ENCODE measurements at places on chromosomes 16 and 17. TPM values are rescaled to one million over a fixed set of nuclear protein-coding genes. Genes with fewer than 3 reads are reported as not detected.
A peak's percentile ranks its signal among the peaks of the same experiment; 100 is the strongest.

- peak; percentile 62 for DNase-seq
Measured at GRCh38 chr17:31425282-31426040, 34.0 kb downstream of the RAB11FIP4 start.

DNA sequence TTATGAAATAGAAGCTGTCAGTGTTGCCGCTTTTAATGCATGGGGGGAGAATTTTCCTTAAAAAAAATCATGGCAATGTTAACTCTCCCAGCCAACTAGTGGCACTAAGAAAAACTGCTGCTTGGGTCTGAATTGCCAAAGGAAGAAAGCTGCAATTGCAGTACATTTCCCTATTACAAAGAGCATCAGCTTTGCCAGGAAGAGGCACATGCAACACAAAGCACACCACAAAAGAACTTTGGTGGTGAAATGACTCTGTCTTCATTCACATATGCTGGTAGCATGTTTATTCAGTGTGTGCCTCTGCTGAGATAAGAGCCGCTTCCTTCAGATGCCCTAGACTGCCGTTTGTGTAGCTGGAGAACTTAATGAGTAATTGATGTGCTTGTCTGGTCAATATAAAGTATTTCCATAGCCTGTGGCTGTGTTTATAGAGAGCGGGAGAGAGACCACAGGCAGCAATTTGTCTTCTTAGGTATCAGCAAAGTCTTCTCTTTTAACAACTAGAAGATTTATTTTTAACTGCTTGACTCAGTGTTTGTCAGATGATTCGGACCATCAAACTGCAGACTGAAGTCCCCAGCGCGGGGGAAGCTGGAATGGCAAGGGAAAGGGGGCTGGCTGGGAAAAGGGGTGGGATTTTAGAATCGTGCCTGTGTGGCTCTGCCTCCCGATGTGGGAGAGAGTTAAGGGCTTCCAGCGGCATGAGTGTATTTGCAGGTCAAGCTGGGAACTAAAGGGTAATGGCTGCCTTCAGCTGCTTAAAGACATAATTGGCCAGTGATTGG is 115.1 kb downstream of the MRTFB start:
- DNase-seq, result peak; percentile 71

DNA sequence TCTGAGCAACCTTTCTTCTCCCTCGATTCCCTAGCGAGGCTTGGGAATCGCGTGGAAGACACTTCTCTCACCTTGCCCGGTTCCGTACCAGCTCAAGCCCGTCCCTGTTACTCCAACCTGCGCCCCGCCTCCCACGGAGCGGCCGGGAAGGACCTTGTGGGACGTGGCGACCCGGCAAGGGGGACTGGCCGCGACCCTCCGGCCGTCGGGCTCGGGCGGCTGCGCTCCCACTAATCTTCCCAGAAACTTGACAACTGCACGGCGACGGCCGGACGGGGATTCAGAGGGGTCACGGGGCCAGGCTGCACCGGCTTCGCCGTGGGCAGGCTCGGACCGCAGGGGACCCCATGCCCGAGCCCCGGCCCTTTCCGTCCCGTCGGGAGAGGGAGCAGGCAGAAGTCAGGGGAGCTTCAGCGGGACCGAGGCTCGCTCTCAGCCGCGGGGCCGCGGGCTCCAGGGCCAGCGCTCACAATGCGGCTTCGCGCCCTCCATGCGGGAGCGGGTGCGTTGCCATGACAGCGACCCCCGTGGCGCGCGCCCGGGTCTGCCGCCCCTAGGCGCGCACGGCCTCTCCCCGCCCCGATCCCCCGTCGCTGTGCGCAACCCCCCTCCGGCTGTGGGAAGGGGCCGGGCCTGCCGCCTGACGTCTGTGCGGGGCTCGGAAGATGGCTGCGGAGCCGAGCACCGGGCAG is at the start of gene SGSM2:
SGSM2 (plus strand) TSS at position 650 of the 692 bp plus-strand sequence. CDS start 188 bp downstream, outside the sequence.
- peak; percentile 51 for DNase-seq

DNA sequence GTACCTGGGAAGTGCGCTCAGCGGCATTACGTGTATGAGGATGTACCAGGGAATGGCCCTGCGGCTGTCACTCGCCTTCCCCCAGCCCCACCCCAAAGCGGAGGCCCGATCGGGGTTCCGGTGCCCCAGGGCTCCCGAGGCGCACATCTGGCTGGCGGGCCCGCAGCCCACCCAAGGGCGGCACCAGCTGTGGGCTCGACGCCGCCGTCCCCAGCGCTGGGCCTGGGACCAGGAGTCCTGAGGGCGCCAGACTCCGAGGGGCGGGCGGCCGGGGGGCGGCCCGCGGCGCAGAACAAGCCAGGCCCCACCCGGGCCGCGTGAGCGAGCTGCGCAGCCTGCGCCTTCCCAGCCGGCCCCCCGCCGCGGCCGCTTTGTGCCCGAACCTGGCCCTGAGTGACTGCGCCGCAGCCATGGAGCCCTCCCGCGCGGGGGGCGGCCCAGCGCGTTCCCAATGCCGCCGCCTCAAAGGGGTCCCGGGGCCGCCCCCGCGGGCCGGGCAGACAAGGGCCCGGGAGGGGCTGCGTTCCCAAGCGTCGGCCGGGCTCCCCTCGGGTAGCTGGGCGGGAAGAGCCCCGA is 17.4 kb downstream of the ZNF423 start:
- DNase-seq, result peak; percentile 64

GRCh38 chr17:17892009-17892408 is 55.2 kb upstream of the SREBF1 start:
- no peak for DNase-seq

DNA sequence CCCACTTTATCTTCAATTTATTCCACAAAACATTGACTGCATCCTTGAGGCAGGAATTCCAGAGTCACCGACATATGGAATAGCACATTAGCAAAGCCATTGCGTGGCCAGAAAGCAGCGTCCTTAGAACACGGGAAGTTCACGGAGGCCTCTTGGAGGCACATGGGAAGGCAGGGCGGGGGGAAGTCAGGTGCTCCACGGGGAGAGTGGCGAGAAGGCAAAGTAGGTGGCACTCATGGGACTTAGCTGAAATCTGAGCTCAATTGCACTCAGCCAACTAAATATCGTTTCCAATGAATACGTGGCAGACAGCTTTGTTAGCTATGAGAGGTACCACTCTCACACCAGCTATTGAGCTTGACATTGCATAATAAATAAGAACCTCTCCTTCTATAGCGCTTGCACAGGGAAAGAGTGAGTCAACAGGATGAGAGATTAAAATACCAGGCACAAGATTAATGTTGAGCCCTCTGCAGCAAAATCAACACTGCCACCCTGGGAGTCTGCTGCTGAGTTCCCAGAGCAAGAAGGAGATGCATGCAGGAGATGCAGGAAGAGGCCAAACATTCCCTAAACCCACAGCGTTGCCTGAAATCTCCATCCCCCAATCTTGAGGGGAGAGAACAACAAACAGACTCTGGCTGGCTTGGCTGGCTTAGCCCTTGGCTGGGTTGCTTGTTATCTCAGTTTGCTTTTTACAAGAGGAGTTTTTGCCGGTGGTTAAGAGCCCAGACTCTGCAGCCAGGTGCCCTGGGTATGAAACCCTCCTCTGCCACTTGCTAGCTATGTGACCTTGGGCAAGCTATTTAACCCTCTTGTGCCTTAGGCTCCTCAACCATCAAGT is 28.8 kb downstream of the ABCC12 start:
- DNase-seq, result no peak

GRCh38 chr17:49968405-49969133 is 421 bp upstream of the DLX4 start:
- peak; percentile 98 for DNase-seq

GRCh38 chr16:73086108-73086507 is 38.2 kb upstream of the ZFHX3 start:
- DNase-seq, result no peak

DNA sequence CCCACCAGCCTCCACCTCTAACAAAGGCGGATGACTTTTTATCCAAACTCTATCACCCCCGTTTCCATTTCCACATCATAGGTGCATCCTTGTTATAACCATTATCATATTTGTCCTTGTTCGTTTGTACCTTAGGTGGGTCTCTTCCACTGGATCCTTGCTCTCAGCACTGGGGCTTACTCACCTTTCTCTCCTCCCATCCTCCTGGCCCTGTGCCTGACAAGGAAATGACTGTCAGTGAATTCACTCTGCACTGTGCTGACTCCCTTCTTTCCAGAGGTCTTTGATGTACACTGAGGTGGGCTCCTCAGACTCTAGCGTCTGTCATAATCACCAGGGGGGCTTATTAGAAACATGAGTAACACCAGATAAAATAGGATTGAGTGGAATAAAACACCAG is 3.1 kb downstream of the GSG1L2 start:
- no peak for DNase-seq

DNA sequence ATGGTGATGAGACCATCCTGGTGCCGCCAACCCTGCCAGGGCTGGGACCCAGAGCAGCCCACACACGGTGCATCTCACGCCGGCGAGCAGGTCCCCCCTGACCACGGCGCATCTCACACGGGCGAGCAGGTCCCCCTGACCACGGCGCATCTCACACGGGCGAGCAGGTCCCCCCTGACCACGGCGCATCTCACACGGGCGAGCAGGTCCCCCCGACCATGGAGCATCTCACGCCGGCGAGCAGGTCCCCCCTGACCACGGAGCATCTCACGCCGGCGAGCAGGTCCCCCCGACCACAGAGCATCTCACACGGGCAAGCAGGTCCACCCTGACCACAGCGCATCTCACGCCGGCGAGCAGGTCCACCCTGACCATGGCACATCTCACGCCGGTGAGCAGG is 59.2 kb downstream of the MRM3 start:
- DNase-seq, result no peak

DNA sequence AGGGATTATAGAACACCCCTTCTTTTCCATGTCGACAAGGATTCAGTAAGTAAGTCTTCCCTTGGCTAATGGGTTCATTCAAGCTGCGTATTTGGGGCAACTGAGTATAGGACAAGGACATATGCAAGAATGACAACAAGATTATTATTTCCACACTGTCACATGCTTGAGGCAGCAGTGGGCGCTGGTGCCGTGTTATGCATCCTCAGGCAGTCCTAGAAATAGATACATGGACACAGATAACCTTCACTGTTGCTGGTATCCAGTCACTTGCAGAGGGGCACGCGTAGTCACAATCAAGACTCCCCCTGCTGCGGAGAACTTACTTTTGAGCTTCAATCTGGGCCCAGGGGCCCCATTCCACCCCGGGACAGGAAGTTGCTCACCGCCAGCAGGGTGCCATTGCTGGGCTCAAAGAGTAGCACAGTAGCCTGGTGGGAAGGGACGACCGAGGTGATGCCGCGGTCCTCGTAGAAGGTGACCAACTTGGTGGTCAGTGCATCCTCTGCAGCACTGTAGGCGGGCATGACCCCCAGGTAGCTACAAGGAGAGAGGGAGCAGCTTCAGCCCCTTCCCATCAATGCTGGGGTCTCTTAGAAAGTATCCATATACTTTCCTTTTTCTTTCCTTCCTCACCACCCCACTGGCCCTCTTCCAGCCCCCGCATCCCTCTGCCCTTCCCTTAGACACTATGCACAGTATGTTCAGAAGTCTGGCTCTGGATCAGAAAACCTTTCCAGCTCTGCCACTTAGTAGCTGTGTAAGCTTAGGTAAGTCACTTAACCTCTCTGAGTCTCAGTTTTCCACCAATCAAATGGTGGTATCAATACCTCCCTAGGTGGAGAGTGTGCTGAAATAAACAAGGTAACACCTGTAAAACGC is 804 bp downstream of the CRYM start:
- no peak for DNase-seq

- peak; percentile 96 for DNase-seq
Measured at GRCh38 chr17:8153957-8154607, 1.9 kb upstream of the PER1 start.

GRCh38 chr16:68238029-68238345 is 2.1 kb upstream of the ESRP2 start:
- no peak for DNase-seq

GRCh38 chr16:86133847-86134375 is 234.9 kb downstream of the IRF8 start:
- DNase-seq, result no peak

DNA sequence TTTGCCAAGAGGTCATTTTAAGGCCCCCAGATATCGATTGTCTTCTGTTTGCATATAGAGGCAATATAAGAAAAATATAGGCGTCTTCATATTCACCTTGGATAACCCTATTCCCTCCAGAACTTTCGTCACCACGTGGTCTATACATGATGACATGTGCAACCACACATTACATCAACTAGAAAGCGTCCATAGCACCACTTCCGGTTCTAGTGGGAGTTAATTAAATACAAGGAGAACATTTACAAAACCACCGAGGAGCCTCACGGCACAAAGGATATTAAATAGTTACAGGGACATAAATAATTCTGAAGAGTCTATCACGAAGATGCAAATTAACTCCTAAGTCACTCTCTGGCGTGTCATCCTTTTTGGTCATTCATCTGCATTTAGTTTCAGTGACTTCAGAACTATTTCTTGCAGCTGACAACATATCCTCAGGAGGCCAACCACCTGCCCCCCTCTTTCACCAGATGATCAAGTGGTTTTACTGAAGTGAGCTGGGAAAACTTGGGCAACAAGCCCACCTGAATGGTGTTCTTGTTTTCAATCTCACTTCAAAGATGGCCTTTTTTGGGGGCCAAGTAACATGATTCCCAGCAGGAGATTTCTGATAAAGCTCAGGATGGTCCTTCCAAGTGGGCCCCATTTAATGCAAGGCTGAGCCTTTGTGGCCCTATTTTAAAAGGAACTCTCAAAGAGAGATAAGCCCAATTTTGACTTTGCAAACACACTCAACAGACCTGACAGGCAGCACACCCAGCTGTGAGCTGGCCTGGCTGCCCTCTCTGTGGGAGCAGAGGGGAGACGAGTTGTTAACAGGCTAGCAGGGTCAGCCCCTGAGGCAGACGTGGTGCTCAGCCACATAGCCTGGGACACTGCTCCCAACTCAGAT is 15.3 kb downstream of the CMTM3 start:
- no peak for DNase-seq

- DNase-seq, result no peak
Measured at GRCh38 chr16:86211800-86212199, 298.5 kb upstream of the FOXF1 start.

DNA sequence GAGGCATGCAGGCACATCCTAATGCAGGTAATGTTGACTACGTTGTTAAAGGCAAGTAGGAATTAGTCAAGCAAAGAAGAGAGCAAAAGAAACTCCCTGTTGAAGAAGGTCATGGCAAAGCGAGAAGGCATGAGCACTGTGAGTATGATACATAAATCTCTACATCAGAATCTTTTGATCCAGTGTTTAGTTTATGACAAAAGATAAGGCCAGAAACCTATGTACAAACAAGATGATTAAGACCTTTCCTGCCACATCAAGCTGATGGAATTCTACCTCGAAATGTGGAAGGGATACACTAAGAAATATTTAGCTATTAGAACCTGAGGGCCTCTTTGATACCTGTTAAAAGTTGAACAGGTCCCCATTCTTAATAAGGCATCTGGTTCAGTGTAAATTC is 20.2 kb downstream of the SYCE1L start:
- no peak for DNase-seq

DNA sequence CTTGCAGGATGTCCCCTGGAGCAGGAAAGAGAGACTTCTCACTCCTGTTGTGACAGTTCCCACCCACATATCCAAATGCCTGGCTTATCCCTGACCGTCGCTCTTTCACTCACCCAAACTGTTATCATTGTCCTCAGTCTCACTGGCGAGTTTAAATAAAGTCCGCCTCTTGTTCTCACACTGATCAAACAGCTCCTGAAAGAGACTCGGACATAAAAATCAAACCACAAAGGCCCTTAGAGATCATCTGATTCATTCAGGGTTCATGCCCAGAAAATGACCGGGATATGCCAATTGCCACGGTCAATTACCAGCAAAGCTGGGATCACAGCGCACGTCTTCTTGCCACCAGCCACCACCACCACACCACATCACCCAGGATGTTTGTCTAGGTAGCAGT is 19.9 kb downstream of the GGA3 start:
- no peak for DNase-seq

BICDL2 gene
- polyA plus RNA-seq, result 12.7 TPM

DPEP3 gene
- 11.1 TPM for polyA plus RNA-seq

LDAF1 gene
- 20.5 TPM for polyA plus RNA-seq

SMPD3 gene
- 0.57 TPM for polyA plus RNA-seq

TOP2A gene
- polyA plus RNA-seq, result 485 TPM

KRT222 gene
- polyA plus RNA-seq, result 0.49 TPM

LITAFD gene
- not detected for polyA plus RNA-seq
